ENCODE measurements at places on chromosomes 13 and 19. TPM values are rescaled to one million over a fixed set of nuclear protein-coding genes. Genes with fewer than 3 reads are reported as not detected.
A peak's percentile ranks its signal among the peaks of the same experiment; 100 is the strongest.

GRCh38 chr13:33678084-33678483, 139.9 kb upstream of the RFC3 start:
- DNase-seq: no peak

ODAD3 gene
- total RNA-seq: 0.19 TPM

DNA sequence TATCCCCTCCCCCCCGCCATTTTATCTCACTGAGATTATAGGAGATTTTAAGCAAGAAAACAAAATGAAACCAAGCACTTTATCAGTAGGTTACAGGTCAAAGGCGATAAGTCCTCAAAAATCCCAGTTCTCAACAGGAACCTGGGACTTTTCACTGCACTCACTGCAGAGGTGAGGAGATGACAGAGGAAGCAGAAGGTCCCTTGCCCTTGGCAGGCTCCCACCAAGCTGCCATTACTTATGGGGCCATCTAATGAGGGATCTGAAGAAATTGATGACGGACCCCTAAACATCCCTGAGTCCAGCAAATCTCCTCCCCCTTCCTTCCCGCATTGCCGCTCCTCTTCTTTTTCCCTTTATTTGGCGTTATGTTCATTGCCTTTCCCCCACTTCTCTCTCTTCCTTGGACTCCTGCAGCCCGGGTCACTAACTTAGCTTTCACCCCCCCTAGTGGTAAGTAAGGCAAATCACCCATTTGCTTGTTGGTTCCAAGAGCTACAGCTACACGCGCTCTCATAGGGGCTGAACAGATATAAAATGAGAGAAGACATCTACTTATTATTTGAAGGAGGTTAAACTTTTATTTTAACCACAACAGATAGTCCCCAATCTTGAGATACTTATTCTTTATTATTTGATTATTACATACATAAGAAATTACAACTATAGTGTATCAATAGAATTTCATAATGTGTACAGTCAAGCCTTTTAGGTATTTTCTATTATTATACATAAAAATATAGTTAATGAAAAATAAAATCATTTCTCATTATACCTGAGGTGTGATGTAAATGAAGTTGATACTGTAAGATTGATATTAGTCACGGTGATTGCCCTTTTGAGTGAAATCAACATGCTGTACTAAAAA, 52.0 kb upstream of the ARGLU1 start:
- peak; percentile 25 for DNase-seq

DNA sequence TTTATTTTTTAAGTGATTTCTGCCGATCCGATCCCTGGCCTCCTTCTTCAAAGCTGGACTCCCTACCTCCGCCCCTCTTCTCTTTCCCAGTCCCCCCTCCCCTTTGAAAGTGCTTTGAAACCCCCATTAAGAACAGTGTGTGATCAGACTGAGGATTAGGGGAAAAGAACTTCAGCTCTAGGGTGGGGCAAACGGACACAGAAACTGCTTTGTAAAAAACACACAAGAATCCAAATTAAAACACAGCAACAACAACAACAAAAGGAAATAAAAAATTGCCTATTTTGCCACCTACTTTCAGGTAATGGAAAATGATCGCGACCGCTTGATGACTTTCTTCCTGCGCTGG, 1.4 kb downstream of the SPRY2 start:
- DNase-seq: no peak
